ENCODE measurements at places on chromosomes 7 and 10.

DNA sequence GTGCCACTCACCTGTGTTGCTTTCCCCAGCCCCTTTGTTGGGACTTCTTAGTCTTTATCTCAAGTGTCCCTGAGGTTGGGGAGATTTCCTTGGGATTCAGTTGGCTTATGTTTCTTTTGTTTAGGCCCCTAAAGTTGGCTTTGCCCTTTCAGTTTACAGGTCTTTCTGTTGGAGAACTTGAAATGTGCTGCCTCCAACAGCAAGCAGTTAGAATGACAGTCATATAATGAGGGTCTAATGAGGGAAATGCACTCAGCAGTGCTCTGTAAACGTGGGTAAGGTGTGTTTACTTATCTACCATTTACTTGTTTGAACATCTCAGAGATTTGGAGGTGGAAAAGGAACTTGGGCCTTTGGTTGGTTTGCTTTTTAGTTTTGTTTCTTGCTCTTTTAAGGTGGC is 191.4 kb upstream of the STK17A start:
- no peak for DNase-seq

GRCh38 chr7:88218836-88219605 is 817 bp downstream of the SRI start:
- DNase-seq = peak; percentile 45

DNA sequence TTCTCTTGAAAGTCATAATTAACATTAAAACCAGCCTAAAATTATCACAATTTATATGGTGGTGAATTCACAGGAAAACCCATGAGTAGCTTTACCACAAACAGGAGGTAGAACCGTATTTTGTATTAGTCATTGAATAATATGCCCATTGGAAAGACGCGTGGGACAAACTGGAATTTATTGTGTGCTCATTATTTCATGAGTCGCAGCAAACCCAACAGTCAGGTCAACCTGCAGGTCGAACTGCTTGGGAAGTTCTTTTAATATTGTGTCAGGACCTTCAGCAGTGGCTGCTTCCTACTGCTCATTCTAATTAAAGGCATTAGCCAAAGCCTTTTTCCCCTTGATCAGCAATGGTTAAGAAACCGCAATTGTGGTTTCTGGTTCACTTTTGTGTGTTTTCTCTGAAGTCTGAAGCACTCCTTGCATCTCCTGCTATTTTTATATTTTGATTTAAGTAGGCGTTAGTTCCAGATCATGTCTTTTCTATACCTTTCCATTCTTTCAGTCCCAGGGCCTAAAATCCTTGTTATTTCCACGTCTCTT is 100.1 kb downstream of the RAB11FIP2 start:
- DNase-seq = peak; percentile 65

- DNase-seq = peak; percentile 87
Observed at GRCh38 chr10:69696073-69696731, 66.2 kb downstream of the FAM241B start.

- no peak for DNase-seq
Observed at GRCh38 chr10:62182595-62182994, 86.0 kb downstream of the RTKN2 start.

GRCh38 chr10:43338117-43338516 is 33.3 kb upstream of the FXYD4 start:
- DNase-seq = no peak

DNA sequence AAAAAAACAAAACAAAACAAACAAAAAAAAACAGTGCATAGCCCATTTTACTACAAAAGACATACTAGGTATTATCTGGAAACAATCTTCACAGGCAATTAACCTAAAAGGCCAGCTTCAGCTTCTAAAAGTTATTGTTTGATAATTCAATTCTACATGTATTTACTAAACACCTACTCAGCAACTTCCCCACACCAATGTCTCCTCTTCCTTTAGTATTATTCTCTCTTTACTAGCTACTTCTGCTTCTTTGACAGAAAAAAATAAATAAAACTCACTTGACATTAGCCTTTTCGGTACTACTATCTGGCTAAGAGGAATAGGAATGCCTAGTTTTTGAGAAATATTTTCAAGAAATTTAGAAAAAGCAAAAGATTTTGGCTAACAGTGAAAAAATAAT is 2.8 kb downstream of the TM9SF3 start:
- DNase-seq = no peak
